ENCODE measurements at places on chromosomes 16 and 17. TPM values are rescaled to one million over a fixed set of nuclear protein-coding genes. Genes with fewer than 3 reads are reported as not detected.

GRCh38 chr17:74373838-74374606 lies 6.7 kb downstream of the GPR142 start:
- DNase-seq = no peak

DNA sequence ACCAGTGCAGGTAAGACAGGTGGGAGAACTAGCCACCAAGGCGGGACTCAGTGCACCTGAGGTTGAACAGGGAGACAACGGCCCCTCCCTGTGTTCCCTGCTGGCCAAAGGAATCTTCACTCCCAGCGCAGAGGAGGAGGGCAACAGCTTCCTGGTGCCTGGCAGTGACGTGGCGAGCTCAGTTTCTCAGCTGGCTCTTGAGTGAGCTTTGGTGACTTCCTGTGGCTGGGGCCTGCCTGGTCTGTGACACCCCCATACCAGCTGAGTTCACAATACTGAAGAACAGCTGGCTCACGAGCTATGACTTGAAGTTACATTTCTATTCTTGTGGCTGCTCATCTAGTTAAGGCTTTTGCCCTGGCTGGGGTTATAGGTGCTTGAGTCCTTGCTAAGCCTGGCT lies 26.1 kb downstream of the WNT9B start:
- DNase-seq = no peak

GRCh38 chr17:6577686-6578263 lies 21.4 kb upstream of the PITPNM3 start:
- DNase-seq = no peak

The VMO1 gene
- total RNA-seq = 6.9 TPM

The ZNF785 gene
- 10.1 TPM for total RNA-seq

The HSPB9 gene
- total RNA-seq = not detected
